SJSA1 (cell line): ENCODE measurements at places on chromosomes 11 and 22.

GRCh38 chr22:35230839-35231584, 26.3 kb upstream of the HMGXB4 start:
- no peak for DNase-seq

GRCh38 chr11:82871646-82872045, 28.6 kb downstream of the PRCP start:
- DNase-seq: no peak

GRCh38 chr11:86947541-86947940, 7.7 kb downstream of the FZD4 start:
- DNase-seq: no peak

DNA sequence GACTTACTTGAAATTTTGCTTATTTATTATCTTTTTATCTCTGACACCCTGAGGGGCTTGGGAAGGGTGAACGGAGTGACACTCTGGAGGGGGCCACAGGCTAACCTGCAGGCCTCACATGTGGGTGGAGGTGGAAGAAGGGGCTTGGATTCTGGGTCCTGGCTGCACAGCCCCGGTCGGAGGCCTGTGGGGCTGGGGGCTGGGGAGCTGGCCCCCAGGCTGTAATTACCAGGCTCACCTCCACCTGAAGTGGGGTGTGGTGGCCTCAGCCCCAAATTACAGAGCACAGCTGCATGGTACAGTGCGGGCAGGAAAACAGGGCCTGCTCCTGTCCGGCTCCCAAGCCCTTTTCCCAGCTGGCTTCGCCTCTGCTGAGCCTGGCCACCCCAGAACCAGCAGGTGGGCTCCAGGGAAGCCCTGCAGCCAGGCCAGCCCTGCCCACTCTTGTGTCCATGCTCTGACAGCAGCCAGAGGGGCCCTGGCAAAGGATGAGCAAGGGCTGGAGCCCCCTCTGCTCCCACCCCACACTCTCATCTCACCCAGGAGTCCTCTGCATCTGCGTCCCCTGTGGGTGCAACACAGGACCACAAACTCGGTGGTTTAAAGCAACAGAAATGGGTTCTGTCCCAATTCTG, 48.0 kb downstream of the IGF2 start:
- no peak for DNase-seq

DNA sequence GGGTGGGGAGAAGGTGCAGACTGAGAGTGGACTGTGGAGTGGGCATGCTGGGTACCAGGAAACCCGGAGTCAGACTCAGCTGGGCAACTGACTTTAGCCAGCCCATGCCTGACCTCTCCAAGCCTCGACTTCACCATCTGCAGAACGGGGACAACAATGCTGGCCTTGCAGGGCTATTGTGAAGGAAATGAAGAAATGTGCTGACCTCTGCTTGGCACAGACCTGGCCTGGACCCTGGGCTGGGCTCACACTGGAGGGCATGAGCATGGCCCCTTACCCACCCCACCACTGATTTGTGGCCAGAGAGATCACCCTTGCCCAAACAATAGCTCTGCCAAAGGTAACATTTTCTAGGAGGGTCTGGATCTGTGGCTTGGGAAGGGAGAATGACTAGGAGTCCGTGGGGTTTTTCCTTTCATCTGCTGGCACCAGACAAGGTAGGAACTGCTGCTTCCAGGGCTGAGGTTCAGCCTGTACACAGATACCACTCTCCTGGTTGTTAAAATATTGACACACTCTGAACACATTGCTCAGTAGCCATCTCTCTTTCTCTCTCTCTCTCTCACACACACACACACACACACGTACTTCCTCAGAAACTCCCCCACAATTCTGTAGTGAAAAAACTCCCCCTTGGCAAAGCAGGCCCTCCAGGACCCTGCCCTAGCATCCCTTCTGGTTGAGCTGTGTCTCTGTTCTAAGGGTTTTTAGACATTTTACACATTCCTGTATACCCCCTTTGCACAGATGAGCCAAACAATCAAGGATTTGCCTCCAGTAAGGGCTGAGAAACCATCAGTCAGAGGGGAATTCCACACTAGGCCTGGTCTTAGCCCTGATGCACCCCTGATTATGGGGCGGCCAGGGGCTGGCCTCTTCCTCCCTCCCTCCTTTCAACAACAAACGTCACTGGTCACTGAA, 1.0 kb downstream of the MOGAT2 start:
- no peak for DNase-seq

DNA sequence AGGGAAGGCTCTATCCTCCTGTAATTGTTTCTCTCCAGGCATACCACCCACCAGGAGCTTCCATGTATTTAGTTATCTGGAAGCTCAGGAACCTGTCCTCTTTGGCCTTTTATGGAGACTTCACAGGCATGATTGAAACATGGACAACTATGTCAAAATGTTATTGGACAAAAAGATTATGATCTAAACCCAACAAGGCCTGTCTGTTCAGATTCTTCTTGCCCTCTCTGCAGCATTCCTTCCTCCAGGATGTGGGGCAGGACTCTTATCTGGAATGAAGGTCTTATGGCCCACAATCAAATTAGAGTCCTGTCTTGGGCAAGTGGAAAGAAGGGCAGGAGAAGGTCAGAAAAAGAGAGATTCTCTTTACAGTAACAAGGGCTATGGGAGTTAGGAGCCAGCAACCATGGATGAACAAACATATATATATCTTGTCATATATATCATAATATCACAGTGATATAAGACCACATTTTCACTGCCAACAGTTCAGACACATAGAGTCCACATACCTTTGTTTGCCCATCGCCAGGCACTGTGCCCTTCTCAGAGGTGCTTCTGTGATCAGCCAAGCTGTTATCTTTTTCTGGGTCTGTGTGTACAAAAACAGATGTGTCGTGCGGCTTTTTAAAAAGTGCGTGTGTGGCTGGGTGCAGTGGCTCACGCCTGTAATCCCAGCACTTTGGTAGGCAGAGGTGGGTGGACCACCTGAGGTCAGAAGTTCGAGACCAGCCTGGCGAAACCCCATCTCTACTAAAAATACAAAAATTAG, 42.5 kb upstream of the SUSD2 start:
- no peak for DNase-seq

GRCh38 chr11:27614092-27614491, 86.2 kb downstream of the BDNF start:
- DNase-seq: no peak

DNA sequence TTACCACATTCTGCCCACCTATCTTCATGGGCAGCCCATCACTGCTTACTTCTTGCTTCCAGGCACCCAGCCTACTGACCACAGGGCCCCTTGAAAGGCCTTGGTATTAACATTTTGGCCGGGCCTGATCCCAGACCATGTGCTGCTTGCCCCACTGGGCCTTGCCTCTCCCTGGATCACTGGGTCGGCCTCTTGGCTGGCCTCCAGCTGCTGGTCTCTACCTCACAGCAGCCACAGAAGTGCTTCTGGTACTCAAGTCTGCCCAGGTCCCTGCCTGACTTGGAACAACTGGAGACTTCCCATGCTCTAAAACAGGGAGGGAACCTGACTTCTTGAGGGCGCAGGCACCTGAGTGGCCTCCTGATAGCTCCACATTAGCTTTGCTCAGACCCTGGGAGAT, 63.6 kb downstream of the THAP12 start:
- no peak for DNase-seq

GRCh38 chr22:49057910-49058309, 769.8 kb downstream of the BRD1 start:
- DNase-seq: no peak

DNA sequence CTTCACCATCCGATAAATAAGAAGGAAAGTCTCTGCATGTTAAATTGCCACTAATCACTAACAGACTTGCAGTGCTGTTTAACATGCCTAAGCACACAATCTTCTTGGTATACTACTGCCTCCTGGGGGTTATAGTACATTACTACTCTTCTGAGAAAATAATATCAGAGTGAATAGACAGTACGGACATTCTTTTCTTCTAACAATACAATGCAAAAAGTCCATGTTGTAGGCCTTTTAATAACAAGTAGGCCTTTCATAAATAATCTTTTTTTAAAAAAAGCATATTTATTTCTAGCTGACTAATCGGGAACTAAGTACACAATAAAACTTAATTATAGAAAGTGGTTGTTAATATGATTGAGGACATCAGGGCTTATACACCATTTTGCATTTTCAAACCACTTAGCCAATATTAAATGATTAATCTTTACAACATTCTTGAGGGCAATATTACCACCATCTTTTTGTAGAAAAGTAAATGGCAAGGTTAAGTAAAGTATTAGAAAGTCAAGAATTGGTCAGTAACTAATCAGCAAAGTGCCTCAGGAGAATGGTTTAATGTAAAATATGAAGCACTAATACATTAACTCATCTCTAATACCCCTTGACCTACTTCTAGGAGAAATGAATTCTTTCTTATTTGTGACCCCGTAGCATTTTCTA, 84.7 kb downstream of the TTC28 start:
- DNase-seq: peak; percentile 45

DNA sequence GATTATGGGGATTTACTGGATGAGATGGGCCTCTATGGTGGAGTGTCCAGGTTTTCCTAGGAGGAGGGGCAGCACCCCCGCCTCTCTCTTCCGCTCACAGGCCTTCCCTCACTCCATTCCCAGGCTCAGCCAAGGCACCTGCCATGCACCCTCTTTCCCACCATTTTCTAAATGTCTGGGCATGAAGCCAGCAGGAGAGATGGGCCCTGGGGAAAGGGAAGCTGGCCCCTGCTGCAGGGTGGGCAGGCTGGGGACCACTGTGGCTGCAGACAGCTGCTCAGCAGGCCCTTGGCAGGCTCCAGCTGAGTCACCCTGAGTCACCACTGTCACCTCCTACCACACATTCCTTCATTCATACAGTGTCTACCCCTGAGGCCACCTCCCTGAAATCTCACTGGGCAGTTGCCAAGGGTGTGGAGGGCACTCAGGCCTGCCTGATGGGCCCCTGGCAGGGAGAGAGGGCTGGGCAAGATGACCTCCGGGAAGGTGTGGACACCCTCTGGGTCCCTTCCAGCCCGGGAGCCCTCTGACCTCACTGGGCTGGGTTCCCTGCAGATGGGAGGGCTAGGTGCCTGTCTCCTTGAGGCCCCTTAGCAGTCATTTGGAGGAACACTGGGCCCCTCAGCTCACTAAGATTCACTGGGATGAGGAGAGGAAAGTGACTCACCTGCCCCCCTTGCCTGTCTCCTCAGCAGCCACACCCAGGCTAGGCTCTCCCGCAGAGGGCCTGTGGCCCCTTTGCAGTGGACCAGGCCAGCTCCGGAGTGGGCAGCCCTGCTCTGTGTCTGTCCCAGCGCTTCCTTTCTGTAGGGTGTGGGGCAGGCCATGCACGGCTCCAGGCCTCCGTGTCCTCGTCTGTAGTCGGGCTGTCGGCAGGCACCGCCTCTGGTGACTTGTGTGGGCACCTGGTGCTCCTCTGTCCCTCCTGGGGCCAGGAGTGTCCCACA, 7.8 kb downstream of the MYEOV start:
- DNase-seq: peak; percentile 100

- DNase-seq: peak; percentile 100
These were observed 2.2 kb upstream of the WDR74 start for GRCh38 chr11:62841361-62842170.

DNA sequence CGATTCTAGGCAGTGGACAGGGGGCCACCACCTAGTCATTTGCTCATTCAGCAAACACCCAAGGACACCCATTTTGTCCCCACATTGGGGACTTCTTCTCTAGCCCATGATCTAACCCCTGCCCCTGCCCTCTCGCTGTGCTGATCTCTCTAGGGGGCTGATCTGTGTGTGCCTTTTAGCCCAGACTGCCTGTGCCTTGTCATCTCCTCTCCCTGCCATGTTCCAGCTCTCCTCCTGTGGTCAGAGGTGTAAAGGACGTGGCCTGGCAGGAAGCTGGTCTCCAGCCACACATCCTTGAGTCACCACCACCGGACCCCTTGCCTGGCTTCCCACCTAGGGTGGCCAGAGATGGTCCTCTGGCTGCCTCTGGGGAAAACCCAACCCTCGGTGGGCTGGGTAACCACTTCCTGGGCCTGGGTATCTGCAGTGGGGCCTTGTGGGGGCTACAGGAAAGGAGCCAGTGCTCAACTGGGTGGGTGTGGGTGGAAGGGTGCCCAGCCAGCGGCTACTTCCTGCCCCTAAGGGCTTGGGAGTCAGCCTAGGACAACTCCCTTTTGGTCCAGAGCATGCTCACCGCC, 1.3 kb downstream of the CTSW start:
- DNase-seq: peak; percentile 72
